ENCODE measurements at places on chromosomes 6 and 20.
A peak's percentile ranks its signal among the peaks of the same experiment; 100 is the strongest.

- DNase-seq, result peak; percentile 61
Measured at GRCh38 chr6:97440590-97441176, 157.7 kb upstream of the MMS22L start.

GRCh38 chr20:40090236-40090635 is 598.8 kb downstream of the MAFB start:
- DNase-seq, result no peak

- DNase-seq, result no peak
Measured at GRCh38 chr6:50815436-50816114, 3.1 kb upstream of the TFAP2B start.

GRCh38 chr6:156163311-156163710 is 613.9 kb upstream of the ARID1B start:
- no peak for DNase-seq

DNA sequence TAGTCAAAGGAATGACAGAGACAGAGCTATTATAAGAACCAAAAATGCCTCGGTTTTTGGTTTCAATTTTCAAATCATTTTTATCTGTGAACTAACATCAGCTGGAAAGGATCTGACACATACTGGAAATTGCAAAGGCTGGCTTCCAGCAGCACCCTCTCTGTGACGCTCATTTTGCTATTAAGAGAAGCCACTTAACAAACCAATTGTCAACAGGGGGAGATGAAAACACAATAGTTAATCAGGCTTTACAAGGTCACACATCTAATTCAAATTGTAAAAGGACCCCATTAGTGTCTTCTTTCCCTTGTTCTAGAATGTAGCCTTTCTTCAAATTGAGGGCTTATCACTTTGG is 160.5 kb downstream of the TFAP2B start:
- DNase-seq, result no peak

- no peak for DNase-seq
Measured at GRCh38 chr6:56403745-56404144, 156.4 kb upstream of the COL21A1 start.

DNA sequence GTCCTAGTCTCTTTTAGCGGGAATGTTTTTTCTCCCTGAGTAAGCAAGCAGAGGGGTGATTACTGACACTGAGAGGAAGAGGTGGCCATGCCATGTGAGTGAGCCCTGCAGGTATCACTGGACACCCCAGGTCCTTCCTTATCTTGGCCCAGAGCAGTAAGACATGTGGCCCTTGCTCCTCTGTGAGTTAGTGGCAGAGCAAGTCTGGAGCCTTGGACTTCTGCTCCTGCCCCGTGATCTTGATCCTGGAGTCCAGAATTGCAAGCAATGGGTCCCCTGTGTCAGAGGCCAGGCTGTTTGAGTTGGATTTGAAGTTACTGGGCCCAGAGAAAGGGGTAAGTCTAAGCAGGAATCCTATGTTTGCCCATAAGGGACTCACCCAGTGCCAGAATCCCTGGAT is 92.1 kb upstream of the EMILIN3 start:
- DNase-seq, result no peak

- DNase-seq, result no peak
Measured at GRCh38 chr6:118750143-118750542, 98.8 kb upstream of the CEP85L start.

DNA sequence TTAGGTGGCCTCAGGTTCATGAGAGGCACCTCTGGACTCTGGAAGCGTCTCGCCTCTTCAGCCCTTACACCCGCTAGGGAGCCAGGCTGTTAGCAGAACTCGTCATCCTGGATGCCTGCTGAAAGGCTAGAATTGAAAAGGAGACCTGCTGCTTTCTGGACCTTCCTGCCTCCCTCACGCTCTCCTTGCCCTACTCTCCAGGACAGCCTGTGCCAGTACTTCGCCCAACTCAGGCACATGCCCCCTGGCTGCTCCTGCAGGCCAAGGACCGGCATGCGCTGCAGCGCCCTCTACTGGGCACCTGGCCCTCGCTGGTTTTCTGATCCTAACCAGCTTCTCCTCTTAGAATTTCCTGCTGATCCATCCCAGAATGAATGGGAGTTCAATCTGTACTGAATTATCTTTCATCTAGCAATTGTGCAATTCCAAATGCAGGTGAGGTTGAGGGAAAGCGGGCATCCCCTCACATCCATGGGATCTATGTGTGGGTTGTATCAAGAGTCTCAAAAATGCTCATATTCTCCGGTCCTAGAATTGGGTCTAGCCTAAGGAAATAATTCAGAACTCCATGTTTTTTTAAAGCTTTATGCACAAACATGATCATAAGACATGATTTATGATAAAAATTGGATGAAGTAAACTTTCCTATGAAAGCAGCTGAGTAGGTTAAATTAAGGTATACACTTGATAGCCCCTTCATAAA is 78.0 kb downstream of the PTPN1 start:
- peak; percentile 45 for DNase-seq

DNA sequence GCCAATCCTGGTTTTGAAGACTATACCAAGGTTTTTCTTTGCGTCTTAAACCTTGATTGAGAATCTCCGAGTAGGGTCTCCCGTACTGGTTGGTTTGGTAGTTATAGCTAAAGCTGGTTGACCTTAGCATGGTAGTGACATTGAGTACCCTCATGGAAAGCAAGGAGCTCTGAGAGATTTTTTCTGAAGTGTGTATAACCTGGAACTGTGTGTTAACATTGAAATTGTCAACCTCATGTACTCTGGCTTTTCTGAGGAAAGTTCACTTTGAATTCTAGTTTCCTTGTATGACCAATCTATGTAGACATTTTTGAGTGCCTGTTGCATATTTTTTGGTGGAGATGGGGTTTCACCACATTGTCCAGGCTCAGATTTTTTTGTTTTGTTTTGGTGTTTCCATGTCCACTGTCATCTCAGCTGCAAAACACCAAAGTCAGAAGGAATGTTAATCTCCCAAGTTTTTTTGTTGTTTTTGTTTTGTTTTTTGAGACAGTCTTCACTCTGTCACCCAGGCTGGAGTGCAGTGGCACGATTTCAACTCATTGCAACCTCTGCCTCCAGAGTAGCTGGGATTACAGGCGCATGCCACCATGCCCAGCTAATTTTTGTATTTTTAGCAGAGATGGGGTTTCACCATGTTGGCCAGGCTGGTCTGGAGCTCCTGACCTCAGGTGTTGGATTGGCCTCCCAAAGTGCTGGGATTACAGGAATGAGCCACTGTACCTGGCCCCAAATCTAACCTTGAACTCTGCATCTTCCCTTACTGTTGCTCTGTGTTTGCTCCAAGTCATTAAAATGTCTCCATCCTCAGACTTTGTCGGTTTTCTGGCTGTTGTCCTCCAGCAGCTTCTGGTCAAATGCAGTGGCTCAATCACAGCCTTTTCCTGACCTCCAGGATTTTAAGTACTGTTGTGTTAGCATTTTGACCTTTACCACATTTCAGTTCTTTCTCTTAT is 4.3 kb downstream of the RPS12 start:
- DNase-seq, result no peak

- no peak for DNase-seq
Measured at GRCh38 chr6:10617008-10617696, 77.3 kb downstream of the C6orf52 start.

DNA sequence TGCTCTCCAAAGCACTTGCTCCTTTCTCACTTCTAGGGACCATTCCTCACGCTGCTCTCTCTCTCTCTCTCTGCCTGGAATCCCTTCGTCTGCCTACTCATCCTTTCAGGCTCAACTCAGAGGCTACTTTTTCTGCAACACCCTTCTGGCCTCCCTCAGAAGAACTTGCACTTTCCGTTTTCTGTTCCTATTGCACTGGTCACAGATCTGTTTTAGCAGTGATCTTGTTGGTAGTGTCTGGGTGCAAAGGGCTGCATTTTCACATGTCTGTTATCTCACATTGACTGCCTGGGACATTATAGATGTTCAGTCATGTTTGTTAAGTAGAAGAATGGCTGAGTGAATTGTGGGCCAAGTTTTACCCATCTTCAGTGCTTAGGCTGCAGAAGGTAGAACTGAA is 63.5 kb downstream of the RIN2 start:
- no peak for DNase-seq

- no peak for DNase-seq
Measured at GRCh38 chr20:34986311-34987287, 30.9 kb downstream of the MYH7B start.

DNA sequence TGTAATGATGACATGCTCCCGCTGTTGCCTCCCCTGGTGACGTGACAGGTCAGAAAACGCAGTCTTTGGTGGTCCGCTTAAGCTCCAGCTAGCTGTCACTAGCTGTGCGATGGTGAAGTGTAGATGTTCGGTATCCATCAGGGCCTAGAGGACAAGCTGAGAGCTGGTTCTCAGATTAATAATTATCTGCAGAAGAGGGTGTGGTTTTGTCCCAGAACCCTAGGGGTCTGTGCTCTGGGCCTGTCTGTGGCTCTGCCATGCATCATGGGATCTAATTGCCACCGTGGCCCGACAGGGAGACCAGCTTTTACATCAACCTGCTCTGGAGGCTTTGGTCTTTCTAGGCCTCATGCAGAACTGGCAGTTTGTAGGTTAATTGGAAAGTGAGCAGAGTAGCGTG is 34.1 kb downstream of the ERMARD start:
- no peak for DNase-seq

DNA sequence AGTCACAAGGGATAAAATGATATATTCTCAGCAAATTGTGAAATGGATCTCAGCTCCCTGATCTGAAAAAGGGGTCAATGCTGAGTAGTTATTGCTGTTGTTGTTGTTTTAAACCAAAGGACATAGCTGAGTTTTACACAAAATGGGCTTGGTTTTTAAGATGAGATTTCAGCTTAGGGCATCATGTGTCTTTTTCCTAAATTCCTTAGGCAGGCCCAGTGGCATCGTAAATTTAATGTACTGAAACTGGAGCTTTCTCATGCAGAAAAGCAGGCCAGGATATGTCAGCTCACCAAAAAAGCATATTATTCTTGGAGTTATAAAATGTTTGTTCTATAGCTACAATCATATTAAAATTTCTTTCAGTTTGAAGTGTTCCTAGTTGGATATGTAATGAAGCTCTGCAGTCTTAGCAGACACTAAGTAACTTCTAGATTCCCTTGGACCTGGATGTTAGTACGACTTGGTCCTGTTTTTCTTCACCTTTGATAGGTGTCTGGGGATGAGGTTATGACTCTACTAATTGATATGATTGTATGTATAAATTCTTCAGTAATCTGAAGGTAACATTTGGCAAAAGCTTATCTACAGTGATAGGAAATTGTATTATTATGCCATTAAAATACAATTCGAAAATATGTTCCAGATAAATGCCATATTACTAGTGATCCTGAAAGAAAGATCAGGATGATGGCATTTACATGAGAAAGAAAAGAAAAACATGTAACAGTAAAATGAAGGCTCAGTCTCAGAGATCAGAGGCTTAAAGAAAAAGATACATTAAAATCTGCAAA is 663.3 kb downstream of the RFPL4B start:
- DNase-seq, result no peak

- DNase-seq, result no peak
Measured at GRCh38 chr20:64145458-64146300, 18.6 kb upstream of the MYT1 start.

DNA sequence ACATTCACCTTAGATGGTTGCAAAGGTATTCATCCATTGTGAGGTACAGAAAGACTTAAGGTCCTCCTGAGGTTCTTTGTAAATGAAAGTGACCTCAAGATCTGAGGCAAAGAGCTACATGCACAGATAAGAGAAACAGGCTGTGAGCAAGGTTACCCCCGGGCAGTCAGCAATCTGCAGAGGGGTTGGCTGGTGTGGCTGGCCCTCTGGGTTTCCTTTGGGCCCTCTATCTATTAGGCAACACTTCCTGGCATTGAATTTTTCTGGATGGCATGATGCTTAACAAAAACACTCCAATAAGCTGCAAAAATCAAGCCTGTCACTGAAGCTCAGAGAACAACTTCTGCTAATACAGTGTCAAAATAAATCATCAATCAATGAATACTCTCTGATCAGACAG is 48.9 kb upstream of the RALGAPA2 start:
- peak; percentile 13 for DNase-seq

DNA sequence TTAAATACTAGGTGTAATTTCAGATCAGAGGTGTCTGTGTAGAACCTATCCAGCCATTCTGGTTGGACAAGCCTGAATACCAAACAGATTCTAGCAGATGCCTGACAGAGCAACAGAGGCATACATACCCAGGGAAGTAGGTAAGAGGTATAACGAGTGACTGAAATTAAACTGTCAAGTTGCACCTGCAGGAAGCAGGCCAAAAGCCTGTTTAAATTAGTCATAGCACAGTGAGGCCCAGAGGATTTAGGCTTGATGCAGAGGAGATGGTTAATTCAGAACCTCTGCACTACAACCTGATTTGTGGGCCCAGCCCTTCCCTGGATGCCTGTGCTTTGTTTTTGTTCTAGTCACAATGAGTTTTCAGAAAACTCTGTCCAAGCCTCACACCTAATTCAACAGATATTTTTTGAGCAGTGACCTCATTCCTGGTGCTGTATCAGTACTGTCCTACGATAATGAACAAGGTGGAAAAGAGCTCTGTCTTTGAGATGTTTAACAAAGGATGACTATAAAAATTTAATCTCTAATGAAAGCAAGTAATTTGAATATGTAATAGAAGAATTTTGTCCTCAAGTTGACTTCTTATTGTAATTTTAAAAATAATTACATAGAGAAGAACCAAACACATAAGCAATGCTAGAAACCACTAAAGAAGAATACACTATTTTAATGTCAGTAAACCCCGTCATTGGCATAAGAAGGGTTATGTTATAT is 31.7 kb downstream of the C6orf58 start:
- no peak for DNase-seq

DNA sequence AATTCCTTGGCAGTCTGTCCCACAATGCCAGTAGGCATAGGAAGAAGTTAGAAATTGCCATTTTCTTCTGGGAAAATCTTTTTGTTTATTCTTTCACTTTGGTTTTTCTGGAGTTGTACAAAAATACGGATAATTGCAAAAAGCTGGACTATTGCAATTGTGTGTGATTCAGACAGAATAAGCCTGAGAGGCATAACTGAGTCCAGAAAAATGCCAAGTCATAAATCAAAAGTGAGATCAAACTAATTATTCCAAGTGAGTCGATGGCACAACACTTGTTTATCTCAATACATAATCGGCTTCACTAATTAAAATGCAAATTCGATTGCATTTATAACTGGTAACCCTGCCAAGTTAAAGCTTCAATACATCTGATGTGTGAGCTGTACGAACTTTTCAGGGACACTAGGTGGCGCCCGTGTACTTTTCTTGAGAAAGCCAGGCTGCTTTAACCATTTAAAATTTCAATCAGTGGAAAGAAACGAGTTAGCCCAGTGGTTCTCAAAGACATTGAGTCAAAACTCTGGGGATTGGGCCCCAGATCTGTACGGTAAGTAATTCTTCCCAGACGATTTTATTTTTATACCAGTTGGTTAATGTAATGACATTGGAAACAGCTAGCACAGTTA is 102.6 kb downstream of the LAMP5 start:
- peak; percentile 65 for DNase-seq
